ENCODE measurements at places on chromosomes 3 and 15.

DNA sequence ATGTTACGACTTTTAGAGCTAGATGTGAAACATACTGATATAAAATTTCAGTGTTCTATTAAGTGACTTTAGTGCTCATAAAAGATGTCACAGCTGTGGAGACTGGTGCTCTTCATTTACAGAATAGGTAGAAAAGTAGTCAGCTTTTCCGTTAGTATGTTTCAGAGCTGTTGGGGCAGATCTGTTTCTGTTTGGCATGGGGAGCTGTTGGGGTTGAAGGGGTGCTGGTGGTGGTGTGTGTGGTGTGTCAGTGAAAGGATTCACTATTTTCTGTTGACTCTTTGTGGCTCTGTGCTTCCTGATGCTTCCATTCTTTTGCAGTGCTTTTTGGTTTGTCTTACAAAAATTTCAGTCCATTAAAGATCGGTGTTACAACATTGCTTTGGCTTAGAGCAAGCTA lies 3.2 kb downstream of the UBE2E2 start:
- no peak for DNase-seq

DNA sequence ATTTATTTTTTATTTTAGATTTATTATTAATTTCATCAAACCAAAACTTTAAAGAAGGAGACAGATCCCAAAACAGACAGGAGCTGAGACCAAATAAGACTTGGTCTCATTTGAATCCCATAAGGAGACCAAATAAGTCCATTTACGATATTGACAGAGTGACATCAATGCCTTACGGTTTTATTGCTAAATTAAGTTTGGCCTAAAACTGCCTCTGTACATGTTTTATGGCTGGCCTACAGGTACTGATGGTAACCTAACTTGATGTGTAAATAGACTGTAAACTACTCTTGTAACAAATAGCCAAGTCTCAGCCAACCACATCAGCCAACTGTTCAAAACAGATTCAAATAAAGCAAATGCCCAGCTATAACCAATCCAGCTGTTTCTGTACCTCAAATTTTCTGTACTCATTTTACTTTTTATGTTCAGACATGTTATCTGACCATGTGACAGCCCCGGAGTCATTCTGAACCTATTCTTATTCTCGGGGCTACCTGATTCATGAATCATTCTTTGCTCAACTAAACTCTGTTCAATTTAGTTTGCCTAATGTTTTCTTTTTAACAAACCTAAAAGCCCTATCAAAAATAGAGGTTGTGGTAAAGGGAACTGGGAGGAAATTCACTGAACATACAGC lies 89.4 kb upstream of the CDAN1 start:
- DNase-seq: no peak

- no peak for DNase-seq
These were observed 725.9 kb upstream of the NR2F2 start for GRCh38 chr15:95604634-95605036.

DNA sequence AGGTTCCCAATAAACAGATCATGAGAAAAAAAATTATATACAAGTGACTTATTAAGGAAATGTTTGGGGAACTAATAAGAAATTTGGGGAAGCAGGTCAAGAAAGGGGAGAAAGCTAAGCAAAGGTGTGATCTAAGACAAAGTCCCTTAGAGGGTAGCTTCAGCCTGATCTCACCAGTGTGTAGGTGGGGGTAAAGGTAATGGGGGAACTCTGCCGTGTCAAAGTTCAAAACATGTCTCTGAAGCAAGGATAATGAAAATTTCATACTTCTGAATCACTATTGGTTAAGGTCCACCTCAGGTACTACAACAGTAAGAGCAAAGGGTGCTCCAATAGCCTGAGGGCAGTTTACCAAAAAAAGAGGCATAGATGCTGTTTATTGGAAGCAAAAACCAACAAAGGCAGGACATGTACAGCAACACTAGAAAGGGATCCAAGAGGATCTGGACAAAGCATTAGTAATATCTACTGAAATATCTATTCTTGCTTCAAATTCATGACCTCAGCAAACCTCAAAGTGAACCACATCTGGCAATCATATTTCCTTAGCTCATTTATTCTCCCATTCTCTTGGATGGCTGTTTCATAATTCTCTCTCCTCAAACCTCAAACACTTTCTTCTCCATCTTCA lies 6.9 kb downstream of the ACAD11 start:
- DNase-seq: no peak

DNA sequence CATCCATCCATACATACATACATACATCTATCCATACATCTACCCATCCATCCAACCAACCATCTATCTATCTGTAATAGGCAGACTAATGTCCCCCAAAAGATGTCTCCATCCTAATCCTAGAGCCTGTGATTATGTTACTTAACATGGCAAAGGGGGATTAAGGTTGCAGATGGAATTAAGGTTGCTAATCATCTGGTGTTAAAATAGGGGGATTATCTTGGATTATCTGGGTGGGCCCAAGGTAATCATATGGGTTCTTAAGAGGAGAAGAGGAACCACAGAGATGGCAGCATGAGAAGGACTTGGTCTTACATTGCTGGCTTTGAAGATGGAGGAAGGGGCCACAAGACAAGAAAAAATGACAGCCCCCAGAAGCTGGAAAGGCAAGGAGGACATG lies 14.7 kb upstream of the RPL29 start:
- no peak for DNase-seq

GRCh38 chr3:36850743-36851142 lies 86.4 kb upstream of the DCLK3 start:
- DNase-seq: no peak

GRCh38 chr3:2967871-2968270 lies 142.3 kb downstream of the IL5RA start:
- no peak for DNase-seq

- no peak for DNase-seq
These were observed 51.6 kb upstream of the THUMPD3 start for GRCh38 chr3:9311228-9311627.

GRCh38 chr15:67724691-67725375 lies 100.5 kb upstream of the SKOR1 start:
- no peak for DNase-seq

DNA sequence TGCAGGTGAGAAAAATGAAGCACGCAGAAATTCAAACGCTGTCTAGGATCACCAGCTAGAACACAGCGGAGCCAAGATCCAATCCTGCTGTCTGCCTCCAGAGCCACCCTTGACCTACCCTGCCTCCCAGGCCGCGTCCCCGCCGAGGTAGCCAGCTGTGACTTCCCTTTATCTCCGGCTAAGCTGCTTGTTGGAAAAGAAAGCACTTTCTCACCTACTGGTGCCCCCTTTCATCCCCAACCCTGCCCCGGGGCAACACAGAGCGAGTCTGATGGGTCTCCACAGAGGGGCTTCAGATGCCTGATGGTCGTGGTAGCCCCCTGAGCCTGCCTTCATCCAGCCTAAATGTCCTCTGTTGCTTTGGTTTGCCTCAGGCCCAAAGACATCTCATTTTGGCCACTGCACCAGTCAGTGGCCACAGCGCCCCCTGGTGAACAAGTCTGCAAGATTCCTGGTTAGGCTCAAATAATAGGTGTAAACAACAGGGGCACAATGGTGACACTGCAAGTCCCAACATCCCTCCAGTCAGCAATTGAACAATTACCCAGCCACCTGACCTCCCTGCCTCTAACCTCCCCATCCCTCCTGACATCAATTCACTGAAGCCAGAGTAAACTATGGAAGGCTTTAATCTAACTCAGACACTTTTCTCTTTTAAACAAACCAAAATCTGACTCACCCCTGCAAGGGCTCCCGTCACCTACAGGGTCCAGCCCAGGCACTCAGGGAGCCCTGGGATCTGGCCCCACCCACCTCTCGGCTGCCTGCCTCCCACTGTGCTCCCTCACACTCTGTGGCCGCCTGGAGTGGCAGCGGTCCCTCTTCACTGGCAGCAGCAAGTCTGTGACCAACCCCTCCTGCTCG lies 27.3 kb upstream of the BCL2L10 start:
- DNase-seq: peak; percentile 83

DNA sequence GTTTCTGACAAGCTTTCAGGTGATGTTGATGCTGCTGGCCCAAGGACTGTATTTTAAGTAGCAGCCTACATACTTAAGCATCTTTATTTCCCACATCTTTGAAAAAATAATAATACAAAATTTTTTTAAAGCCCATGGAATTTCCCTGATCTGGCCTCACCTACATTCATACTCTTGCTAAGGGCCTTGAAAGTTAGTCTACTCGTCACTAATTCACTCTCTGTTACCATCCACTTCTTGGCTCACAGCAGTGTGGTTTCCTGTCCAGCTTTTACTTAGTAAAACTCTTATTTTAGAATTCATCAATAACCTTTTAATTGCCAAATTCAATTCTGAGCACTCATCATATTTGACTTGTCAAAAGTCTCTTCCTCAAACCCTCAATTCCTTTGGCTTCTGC lies 59.3 kb upstream of the CRTC3 start:
- no peak for DNase-seq

- peak; percentile 18 for DNase-seq
These were observed 11.6 kb downstream of the GORASP1 start for GRCh38 chr3:39095778-39096177.

- no peak for DNase-seq
These were observed 135.0 kb upstream of the WNT5A start for GRCh38 chr3:55622116-55622515.

DNA sequence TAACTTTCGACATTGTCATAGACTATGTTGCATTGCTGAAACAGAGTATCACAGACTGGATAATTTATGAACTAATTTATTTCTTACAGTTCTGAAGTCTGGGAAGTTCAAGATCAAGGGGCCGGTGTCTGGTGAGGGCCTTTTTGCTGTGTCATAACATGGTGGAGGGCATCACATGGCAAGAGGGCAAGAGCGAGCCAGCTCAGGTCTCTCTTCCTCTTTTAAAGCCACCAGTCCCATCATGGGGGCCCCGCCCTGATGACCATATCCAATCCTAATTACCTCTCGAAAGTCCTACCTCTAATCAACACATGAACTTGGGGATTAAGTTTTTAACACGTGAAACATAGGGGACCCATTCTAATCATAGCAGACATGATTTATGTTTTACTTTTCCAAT lies 33.5 kb upstream of the DCUN1D1 start:
- DNase-seq: no peak

DNA sequence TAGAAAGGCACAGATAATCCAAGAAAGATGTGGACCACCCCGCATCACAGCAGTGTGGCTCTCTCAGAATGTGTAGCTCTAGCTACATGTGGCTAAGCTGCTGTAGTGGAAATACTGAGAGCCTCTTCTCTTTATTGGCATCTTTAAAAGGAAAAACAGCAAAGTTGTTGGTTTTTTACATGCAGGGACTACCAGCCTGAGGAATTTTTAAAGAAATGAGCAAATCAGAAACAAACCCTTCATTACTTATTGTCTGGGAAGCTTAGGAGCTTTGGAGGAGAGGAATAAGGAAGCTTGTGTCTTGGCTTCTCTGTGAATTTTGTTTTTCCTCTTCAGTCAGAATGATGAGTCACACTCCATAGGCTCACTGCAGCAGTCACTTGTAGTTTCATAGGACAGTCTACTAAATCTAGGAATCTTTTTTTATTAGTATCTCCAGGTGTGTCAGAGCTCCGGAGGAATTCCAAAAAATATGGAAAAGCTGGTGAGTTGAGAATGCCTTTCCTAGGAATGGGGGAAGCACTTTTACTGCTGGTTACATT lies 27.5 kb downstream of the POLG start:
- DNase-seq: no peak

DNA sequence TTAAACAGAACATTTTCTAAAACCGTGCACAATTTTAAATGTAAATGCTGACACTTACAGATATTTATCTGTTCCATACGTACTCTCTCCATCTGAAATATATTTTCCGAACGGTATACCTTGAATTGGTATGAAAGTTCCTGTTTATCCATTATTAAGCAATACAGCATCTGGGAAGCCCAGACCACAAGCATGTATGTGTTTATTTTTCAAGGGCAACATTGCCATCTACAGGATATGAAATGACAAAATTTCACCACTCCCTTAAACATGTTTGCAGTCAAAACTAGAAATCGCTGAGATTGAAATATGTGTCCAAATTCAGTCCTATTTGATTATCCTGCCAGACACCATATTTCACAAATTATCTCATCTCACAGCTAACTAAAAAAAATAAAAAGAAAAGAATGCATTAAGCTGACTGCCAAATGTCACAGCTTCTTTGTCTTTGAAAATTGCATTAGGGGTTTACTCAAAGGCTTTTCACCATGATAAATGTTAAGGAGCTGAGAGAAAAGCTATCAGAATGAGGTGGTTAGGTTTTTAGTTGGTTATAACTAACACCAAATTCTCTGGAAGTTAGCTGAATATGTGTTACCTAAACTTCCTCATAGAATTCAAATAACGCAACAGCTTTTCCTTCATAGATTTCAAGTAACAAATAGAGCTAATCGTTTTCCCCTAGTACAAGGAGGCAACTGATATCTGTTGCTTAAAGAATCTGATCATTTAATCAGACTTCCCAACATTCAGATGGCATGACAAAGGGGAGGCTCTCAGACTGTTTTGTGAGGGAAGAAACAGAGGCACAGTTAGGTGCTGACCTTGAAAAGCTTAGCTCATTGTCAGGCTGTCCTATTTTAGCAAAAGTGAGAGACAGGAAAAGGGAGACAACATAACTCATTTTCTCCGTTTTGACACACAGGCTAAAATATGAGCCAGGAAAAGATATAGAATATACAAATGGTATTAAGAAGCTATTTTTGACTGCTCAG lies 533.1 kb downstream of the TBL1XR1 start:
- peak; percentile 87 for DNase-seq

GRCh38 chr3:150253622-150254021 lies 154.5 kb upstream of the TSC22D2 start:
- DNase-seq: no peak

DNA sequence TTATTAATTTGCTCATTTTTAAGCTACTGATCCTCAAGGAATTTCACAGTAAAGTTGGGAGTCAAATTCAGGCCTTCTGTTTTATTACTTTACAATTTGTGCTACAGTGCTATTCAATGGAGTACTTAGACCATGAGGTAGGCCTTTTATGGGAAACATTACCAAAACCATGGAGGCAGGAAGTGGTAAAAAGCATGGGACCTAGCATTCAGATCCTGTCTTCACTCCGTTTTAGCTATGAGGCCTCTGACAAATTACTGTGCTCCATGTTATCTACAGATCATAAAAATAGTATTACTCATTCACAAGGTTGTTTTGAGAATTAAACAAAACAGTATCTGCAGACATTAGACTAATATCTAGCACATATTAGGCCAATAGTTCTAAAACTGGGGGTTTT lies 140.6 kb upstream of the SLITRK3 start:
- no peak for DNase-seq

DNA sequence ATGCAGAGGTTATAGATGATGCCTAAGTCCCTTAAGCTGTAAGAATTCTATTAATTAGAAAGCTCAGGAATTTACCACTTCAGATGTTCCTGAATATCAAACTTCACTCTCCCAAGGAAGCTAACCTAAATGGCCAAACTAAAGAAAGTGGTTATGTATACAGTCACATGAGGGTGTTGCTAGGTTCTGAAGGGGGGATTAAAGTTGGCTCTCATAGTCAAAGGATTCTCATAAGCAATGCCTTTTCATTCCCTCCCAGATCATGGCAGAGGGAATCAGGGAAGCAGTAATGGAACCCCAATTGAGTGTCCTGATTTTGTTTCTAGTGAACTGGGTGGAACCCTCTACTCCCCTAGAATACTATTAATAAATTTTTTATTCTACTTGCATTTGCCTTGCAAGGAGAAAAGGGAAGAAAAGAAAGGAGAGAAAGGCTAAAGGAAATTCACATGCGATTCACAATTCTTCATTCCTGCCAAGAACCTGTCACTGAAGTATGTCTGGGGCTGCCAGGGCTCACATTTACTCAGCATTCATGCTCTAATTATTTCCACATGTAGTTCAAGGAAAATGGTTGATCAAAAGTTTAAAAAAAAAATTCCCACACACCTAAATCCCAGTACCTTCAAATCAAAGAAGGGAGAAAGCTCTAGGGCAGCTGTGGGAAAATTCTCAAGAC lies 25.1 kb downstream of the FSTL1 start:
- peak; percentile 25 for DNase-seq

Measured in cerebellar cortex (tissue), 1 donor.